GM04504 (cell line): ENCODE measurements at places on chromosomes 2 and 18.
A peak's percentile ranks its signal among the peaks of the same experiment; 100 is the strongest.

GRCh38 chr18:55420665-55421307, 167.2 kb downstream of the TCF4 start:
- no peak for DNase-seq

DNA sequence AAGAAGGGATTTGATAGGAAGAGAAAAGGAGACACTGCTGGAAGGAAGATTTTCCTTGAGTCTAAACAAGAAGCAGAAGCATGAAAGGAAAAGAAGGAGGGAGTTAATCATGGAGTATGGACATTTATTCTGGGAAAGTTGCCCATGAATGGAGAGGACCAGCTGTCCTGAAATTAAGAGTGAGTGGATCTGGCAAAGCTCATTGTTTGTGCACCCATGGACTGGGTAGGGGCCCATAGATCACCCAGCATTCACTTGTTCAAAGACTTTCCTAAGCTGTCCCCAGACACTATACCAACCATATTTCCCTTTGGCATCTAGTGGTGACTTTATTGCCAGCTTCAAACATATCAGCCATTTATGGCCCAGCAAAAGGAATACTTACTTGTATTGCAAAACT, 422.7 kb downstream of the FBXO15 start:
- no peak for DNase-seq

- no peak for DNase-seq
Measured at GRCh38 chr2:57728691-57729090, 317.9 kb upstream of the VRK2 start.

- DNase-seq: no peak
Measured at GRCh38 chr2:240480834-240481623, 45.6 kb downstream of the GPC1 start.

GRCh38 chr2:177812713-177813396, 259.7 kb downstream of the PDE11A start:
- no peak for DNase-seq

DNA sequence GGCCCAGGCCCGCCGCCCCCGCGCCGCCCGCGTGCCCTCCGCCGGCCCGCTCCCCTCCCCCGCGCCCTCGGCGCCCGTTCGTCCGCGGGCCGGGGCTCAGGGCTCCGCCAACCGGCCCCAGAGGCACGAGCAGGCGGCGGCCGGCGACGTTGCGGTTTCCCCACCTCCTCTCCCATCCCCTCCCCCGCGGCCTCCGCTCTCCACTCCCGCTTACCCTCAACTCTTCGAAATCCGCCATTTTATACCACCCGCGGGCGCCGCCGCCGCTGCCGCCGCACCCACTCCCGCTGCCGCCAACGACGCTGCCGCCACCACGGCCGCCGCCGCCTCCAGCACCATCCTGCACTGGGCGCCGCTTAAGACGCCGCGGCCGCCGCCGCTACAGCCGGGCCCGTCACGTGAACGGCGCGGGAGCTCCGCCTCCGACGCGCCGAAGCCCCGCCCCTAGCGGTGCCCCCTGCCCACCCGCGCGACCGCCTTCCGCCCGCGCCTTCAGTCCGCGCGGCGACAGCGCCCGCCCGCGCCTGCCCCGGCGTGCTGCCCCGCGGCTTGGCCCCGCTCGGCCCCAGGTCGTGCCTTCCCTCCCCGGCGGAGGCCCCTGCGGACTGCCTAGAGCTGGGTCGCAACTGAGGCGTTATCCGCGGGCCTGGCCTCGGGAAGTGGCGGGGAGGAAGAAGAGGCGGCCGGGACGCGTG, at the start of the genes KATNAL2 and PIAS2:
TSS of gene KATNAL2 (plus strand) at position 495 of the 695 bp plus-strand sequence. CDS start 29,271 bp downstream, outside the sequence.
TSS of gene PIAS2 (minus strand) at position 400 of the 695 bp plus-strand sequence. CDS start at position 238, 162 bp downstream.
- DNase-seq: peak; percentile 24

- no peak for DNase-seq
Measured at GRCh38 chr2:197920088-197920487, 115.7 kb downstream of the PLCL1 start.

DNA sequence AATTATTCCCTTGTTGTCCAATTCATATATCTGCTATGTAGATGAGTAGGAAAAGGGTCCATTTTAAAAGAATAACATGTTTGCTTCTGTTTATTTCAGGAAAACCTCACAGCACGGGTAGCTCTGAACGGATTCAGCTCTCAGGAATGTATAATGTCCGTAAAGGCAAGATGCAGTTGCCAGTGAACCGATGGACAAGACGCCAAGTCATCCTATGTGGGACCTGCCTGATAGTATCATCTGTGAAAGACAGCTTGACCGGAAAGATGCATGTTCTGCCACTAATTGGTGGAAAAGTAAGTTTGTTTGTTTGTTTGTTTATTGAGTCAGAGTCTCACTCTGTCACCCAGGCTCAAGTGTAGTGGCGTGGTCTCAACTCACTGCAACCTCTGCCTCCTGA, 114.6 kb downstream of the PHLPP1 start:
- DNase-seq: no peak

- DNase-seq: no peak
Measured at GRCh38 chr2:3326871-3327270, 50.7 kb downstream of the EIPR1 start.

GRCh38 chr18:68734308-68734707, 19.4 kb upstream of the TMX3 start:
- DNase-seq: peak; percentile 57

DNA sequence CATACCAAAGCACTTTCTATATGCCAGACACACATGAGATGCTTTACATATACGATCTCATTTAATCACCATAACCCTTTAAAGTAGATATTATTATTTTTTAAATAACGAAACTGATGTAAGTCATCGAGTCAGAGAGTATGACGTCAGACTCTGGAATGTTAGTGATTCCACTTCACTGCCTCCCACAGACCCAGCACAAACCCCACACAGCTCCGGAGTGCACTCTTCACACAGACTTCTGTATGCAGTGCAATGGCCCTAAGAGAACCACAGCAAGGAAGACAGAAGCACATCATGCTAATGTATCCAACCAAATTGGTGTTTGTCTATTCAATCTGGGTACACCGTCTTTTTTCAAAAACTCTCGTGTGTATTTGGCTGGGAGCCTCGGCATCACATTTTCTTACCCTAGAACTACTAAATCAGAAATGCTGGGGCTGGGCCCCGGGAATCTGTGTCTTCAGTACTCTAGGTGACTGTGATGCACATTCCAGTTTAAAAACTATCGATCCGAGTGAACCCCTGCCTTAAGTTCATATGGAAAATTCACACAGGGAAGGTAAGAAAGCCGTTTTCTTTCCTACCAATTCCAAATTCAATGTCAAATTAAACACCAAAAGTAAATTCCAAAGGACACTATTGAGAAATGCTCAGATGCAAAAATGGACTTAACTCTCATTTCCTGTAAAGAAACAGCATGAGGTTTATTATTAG, 117.7 kb upstream of the ACVR1C start:
- no peak for DNase-seq

DNA sequence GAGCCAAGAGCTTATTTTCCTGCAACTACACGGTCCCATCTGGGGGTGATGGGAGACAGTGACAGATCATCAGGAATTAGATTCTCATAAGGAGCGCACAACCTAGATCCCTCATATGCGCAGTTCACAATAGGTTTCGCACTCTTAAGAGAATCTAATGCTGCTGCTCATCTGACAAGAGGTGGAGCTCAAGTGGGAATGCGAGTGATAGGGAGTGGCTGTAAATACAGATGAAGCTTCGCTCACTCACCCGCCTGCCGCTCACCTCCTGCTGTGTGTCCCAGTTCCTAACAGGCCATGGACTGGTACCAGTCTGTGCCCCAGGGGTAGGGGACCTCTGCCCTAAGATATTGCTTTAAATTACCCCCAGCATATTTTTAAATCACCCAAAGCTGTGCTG, 10.8 kb downstream of the LRRFIP1 start:
- DNase-seq: no peak

GRCh38 chr2:42386682-42387081, 25.7 kb upstream of the COX7A2L start:
- no peak for DNase-seq

DNA sequence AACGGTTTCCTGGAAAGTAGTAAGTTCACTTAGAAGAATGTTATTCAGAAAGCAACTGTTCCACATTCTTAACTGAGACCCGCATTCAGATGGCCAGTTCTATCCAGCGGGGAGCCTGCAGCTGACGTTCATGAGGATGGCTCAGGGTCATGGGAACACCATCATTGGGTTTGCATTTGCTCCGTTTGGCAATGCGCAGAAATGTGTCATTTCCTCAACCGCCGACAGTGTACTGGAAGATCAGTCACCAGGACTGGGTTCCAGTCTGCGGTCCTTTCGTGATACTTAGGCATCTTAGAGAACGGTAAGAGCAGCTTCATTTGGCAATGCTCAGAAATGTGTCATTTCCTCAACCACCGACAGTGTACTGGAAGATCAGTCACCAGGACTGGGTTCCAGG, 104.0 kb downstream of the DNER start:
- peak; percentile 1 for DNase-seq

- DNase-seq: no peak
Measured at GRCh38 chr2:163856941-163857340, 121.1 kb upstream of the FIGN start.

- DNase-seq: no peak
Measured at GRCh38 chr18:57243624-57244179, 96.8 kb downstream of the BOD1L2 start.

- no peak for DNase-seq
Measured at GRCh38 chr2:167749660-167750059, 497.7 kb downstream of the STK39 start.

DNA sequence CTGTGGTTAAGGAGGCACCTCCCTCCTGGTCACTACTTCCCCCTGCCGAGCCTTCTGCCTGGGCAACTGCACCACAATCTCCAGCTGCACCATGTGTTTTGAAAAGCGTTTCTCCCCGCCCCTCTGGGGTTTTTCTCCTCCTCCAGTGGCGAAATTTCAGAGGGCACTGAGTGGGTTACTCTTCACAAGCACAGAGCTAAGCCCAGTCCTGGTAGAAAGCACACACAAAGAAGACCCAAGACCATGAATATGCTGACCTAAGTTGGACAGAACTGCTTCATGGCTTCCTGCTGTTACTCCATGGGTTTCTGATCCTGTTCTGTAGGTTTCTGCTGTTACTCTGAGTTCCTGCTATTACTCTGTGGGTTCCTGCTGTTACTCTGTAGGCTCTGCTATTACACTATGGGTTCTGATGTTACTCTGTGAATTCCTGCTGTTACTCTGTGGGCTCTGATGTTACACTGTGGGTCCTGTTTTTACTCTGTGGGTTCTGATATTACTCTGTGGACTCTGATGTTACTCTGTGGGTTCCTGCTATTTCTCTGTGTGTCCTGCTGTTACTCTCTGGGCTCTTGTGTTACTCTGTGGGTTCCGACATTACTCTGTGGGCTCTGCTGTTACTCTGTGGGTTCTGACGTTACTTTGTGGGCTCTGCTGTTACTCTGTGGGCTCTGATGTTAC, 216.6 kb downstream of the RTP5 start:
- no peak for DNase-seq

DNA sequence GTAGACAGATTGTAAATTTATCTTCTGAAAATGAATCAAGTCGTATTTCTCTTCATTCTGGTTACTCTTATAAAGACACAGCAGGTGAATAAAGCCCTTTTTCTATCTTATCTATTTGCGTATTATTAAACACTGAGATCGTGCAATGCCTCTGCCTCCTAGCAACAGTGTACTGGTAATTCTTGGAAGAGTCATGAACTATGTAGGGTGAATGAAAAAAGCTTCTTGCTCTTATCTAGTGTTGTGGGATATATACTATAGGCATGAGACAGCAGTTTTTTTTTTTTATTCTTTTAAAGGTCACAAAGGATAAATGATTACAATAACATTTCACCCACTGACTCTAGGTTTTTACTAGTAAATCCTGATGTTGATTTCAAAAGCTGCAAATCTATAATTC, 324.2 kb downstream of the PDE11A start:
- DNase-seq: no peak

- no peak for DNase-seq
Measured at GRCh38 chr2:193810533-193810932, 1615.8 kb upstream of the TMEFF2 start.

- no peak for DNase-seq
Measured at GRCh38 chr2:101995804-101996203, 4.0 kb downstream of the IL1R2 start.

DNA sequence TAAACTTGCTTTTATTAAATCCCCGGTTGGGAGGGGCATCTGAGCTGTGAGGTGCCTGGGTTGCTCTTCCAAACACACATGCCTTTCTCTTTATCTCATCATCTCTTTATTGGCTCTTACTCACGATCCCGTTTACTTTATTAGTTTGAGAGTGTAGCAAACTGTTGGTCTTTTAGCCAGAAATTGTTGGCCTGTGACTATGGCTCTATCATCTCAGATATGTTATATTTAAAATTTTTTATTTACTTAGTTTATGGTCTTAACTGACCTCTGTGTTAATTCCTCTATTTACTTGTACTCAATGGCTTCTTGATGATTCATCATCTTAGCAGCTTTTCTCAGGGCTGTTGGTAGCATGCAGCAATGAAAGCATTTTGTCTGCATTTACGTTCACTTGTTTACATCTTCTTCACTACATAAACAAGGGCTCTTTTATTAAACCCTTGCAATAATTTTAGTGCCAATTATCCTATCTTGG, 408.4 kb downstream of the HRH4 start:
- DNase-seq: peak; percentile 64

DNA sequence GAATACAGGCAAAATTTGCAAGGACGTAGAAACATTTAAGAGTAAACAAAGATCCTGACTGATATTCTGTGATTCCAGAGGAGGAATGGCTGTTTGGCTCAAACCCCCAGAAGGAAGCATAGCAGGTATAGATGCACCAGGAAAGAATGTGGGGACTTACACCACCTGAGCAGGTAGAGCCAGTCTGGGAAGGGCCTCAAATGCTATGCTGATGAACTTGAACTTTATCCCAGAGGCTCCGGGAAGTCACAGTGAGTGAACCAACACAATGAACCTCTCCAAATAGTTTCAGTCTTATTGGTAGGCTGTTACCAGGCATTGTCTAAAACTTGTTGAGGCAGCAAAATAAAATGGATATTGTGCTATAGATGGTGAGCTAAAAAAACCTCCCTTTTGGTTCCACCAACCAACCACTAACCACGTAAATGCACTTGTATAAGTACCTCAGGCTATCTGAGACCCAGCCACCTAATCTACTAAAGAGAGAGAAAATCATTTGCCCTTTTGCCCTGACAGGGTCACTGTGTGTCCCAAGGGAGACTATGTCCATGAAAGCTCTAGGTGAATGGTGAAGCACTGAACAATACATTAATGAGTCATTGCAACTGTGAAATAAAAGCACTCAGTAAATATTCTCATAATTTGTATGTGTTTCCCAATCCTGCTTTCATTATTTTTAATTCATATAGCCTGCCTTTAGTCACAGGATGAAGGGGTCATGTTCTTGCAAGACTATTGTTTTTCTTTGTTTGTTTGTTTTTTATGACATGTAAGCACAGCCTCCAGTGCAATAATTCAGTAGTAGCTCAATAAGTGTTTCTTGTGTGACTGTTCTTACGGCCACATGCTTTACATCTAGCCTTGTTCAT, 911.6 kb downstream of the EPHA4 start:
- DNase-seq: no peak

GRCh38 chr18:13465476-13465875, 246.9 kb downstream of the LDLRAD4 start:
- no peak for DNase-seq

DNA sequence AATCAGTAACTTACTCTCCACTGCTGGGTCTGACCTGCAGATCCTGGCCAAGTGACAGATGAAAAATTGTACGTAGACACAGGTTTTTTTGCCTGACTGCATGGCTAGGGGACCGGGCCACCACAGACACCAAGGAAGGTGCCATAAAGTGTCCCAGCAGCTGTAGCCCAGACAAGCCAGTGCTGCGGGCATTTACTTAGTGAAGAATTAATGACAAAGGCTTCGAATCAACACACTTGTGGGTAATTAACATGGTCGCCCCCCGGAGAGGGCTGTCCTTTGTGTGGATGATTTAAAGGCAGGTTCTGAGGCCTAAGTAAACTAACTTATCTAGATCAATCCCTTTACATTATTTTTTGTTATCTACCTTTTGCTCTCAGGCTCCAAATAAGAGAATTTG, 1709.1 kb upstream of the LRRTM1 start:
- DNase-seq: no peak
